ENCODE measurements at places on chromosomes 16 and 17.

DNA sequence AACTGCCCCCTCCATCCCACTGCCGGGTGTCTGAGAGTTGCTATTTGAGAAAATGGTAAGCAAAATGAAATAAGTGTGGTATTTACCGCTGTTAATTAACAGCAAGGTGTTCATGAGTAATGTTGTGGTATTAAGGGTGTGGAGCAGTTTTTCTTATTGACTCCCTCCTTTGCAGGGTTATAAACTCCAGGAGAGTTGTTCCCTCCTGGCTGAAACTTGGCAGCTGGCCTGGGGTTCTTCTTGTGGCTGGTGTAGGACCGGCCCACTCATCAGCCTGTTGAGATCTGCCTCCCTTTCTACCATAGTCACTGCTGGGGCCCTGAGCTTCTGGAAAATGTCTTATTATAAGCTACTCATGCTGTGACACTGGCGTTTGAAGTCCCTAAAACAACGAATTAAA, 128.6 kb downstream of the SOX9 start:
- no peak for DNase-seq

GRCh38 chr17:9977180-9977575, 72.1 kb upstream of the RCVRN start:
- DNase-seq, result no peak

- no peak for DNase-seq
Measured at GRCh38 chr16:71916397-71916920, 21.1 kb downstream of the IST1 start.

DNA sequence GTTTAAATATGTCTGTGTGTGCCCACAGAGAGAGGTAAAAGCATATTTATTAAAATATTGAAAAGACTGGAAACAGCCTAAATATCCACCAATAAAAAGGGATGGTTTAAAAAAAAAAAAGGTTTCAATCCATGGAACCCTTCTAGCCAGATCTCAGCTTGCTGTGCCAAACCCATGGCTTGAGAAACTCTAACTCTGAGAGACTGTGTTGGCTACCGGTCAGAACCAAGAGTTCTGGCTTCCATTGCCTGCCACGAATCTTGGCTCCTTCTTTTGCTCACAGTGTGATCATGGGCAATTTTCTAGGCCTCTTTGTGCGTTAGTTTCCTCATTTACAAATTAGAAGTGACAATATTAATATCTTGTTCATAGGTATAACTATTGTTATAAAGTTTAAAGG, 201.3 kb upstream of the IRX3 start:
- no peak for DNase-seq

DNA sequence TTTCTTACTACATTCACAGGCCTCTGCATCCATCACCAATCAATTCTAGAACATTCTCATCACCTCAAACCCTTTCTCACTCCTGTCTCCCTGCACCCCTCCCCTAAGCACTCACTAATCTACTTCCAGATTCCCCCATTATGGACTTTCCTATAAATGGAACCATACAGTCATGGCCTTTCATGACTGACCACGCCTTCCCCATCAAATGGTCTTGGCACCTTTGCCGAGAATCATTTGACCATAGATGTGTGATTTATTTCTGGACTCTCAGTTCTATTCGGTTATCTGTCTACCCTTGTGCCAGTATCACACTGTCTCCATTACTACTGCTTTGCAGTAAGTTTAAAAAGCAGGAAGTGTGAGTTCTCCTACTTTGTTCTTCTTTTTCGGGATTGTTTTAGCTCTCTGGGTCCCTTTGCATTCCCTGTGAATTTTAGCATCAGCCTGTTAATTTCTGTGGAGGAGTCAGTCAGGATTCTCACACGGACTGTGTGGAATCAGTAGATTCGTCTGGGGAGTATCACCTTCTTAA, 27.5 kb downstream of the GTF3C1 start:
- DNase-seq, result no peak

DNA sequence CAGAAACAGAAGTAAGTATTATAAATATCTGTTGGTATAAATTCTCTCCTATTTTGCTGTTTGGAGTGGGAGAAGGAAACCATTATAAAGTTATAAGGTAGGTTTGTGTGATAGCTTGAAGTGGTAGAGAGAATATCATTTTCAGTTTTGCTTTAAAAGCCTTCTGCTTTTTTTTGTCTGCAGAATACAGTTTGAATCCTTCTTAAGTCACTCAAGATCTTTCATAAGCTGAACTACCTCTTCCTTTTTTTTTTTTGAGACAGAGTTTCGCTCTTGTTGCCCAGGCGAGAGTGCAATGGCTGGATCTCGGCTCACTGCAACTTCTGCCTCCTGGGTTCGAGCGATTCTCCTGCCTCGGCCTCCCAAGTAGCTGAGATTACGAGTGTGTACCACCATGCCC, 9.0 kb downstream of the ATAD5 start:
- DNase-seq, result no peak

GRCh38 chr17:67509390-67510287, 132.6 kb downstream of the PITPNC1 start:
- no peak for DNase-seq

GRCh38 chr17:13957636-13958035, 111.7 kb upstream of the COX10 start:
- no peak for DNase-seq

DNA sequence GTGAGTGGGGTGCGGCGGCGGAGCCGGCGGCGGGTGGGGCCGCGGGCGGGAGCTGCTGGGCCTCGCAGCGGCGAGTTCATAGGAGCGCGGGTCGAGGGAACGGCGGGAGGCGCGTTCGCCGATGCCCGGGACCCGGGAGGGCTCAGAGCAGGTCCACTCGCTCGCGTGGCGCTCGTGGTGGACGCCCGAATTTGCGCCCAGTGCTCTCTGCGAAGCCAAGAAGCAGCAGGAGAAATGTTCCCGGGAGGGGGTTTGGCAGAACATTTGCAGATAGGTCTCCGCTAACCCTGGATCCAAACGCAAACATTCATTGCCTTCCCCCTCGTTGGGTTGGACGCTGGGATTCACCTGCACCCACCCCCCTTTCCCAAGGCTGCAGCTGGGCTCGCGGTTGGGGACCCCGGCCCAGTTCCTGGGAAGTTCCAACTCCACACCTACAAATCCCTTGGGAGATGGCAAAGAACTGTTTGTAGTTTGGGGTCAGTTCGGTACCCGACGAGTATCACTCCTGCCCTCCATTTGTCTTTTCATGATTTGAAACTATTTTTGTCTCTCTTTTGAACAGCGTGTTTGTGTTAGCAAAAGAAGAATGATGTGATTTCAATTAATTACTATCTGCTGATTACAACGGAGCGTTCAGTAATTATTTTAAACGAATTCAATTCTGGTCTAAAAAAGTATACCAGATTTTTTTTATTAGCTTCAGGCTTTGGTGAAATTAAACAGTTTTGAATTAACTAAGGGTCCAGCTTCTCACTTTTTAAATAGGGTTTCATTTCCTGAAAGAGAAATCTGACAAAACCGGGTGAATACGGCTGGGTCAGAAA, 2.3 kb downstream of the NTN1 start:
- DNase-seq, result no peak

DNA sequence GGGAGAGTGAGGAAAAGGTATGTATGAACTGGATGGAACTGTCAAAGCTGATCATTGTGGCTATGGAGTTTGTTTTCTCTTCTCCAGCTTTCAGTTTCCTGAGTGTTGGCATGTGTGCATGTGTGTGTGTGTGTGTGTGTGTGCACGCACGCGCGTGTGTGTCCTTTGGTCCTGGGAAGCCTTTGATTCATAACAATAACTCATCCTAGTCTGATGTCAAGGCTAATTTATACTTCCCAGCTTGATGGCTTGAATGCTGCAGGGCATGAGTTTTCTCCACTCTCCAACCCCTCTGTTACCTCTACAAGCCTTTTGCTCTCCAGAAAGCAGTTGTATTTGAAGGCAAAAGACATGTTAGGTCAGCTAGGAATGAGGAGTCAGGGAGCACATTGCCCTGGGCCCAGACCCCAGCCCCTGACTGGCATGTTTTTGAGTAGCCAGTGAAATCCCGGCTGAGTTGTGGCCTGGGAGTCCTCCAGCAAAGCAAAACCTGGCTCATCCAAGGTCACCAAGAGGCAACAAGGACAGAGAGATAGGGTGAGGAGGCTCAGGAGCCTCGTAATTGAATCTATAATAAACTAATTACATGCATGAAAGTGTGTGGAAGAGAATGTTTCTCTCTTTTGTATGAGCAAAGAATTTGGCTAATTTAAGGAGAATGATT, 8.9 kb upstream of the CDC42EP4 start:
- DNase-seq, result no peak

DNA sequence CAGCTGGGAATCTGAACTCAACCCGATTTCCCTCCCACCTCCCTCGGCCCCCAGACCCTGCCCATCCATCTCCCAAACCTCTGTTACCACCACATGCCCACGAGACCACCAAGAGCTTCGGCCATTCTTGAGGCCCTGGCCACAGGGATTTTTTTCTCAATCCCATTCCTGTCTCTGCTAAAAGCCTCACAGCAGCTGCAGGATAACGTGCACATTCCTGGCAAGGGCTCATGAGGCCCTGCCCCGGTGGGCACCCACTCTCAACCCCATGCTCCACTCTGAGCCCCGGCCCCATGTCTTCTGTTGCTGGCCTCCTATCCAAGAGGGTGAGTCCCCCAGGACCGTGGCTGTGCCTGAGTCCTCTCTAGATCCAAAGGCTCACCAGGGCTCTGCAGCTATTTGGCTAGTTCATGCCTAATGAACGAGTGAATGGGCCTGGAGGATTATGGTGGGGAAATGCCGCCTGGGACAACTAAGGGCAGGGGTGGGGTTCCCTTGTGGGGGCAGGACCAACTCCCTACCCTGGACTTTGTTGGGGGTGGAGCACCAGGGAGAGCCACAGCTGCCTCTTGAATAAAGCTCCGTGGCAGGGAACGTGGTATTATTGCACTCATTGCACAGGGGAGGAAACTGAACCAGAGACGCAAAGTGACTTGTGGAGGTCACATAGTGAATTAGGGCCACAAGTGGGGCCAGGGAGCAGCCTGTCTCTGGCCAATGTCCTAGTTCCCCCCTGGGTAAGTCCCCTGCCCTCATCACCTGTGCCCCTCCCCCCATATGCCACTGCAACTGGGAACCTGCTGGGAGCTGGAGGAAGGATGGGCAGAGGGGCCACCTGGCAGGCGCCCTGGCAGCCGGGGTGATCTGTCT, 113.8 kb upstream of the SMURF2 start:
- no peak for DNase-seq

GRCh38 chr16:2428051-2428783, 1.0 kb upstream of the CCNF start:
- DNase-seq, result no peak
